NCI-H524 (cell line): ENCODE measurements at places on chromosomes 16 and 17.

DNA sequence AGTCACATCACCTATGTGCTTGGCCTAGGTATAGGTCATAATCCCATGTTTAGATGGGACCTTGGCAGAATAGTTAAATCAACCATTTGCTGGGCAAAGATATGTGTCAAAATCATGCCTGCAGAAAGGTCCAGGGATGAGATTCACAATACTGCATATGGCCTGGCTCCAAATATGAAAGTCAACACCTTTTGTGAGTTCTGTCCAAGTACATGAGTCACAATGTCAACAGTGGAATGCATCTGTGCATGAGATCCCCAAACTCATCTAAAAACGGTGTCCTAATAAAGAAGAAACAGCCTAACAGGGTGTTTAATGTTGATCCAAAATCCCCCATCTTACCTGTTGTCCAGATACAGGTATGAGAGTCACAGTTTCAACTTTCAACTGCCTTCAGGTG is 1847.5 kb downstream of the TP53TG3F start:
- no peak for DNase-seq

DNA sequence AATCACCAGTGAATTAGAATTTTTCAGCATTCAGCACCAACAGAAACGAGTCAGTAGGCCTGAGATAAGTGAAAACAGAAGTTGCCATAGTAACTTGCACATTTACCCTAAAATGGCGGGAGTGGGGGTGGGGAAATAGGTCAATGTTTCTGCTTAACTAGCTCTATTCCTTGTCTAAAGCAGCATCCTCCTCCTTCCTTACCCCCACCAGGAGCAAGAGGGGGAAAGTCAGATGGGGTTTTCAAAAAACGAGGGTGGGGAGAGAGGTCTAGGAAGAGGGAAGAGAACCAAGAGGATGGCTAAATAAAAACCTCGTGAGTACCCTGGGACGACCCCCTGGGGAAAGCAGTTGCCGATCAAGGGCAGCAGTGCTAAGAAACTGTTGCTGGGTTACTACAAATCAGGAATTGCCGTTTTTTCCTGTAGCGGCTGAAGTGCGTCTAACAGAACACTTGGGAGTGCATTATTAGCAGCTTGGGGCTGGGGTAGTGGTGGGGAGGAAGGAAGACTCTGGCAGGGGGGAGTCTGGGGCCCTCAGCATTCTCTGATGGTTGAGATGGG is 34.4 kb upstream of the MNT start:
- no peak for DNase-seq

GRCh38 chr16:70250748-70251628 is 752 bp downstream of the EXOSC6 start:
- no peak for DNase-seq

- no peak for DNase-seq
These were observed 29.0 kb downstream of the XPO6 start for GRCh38 chr16:28182801-28183200.

DNA sequence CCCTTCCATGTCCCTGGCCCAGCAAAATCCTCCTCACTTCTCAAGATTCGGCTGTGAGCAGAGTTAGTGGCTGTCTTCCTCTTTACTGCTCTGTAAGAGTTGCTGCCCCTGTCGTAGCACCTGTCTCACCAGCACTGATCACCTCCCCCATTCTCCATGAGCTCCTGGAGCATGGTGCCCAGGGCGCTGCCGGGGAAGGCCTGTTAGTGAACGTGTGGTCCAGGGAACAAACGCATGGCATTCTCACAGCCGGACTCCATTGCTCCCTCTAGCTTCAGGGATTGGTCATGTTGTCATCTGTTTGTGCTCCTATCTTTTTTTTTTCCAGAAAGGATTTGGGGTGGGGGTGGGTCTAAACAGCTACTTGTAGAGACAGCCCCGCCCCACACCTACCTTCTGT is 141.2 kb downstream of the CMIP start:
- peak; percentile 66 for DNase-seq

DNA sequence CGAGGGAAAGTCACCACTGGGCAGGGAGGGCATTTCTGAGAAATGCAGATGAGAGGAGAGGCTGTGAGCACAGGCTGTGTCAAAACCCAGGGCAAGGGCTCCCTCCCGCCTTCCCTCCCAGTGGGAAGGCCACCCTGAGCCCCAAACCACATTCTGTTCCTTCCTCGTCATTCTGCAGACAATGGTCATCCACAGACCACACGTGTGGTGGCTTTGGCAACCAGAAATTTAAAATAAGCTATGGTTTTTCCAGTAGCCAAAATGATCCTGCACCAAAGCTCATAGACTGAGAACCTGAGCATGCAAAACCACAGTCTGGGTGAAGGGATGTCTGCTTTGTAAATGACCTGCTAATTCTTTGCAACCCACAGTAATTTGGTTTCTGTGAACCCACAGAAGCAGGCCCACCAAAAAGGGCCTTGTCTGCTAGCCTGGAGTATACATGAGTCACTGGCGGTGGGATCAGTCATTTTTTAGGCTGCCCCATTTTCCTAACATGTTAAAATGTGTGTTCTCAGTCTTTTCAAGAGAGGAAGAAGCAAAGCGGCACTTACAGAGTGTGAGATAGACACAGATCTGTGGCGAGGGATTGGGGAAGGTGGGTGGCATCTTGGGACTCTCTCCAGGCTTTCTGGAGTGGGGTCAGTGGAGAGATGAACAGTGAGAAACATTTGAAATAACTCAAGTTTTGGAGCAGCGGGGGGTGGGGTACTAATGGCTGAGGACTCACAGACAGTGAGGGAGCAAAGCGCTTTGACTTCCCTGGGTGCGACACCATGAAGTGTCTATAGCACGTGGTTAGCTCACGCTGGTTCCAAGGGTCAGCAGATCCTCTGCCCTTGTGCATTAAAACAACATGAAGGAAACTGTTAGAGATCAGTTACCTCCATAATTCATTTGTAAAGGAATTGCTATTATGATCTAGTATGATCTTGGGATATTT is 20.5 kb downstream of the GRB7 start:
- DNase-seq = no peak

DNA sequence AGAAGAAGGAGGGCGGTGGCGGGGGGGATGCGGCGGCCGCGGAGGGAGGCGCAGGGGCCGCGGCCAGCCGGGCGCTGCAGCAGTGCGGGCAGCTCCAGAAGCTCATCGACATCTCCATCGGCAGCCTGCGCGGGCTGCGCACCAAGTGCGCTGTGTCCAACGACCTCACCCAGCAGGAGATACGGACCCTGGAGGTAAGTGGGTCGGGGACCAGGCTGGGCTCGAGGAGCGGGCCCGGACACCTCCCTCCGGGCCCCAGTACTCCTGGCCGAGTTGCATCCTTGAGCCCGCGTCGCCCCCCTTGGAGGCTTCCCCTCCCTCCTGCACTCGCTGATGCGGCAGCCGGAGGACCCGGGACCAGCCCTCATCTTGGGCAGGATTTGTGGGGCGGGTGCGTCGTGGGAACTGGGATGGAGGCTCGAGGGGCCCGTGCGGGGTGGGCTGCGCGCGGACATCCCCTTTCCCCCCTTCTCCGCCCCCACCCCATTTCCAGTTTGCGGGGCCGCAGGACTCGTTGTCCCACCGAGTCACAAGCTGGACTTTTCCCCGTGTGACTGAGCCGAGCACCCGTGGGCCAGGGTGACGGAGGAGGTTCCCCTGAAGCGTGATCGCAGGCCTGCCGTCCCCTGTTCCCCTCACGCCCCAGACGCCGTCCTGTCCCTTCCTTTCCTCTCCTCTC is 572 bp downstream of the KSR1 start:
- no peak for DNase-seq

DNA sequence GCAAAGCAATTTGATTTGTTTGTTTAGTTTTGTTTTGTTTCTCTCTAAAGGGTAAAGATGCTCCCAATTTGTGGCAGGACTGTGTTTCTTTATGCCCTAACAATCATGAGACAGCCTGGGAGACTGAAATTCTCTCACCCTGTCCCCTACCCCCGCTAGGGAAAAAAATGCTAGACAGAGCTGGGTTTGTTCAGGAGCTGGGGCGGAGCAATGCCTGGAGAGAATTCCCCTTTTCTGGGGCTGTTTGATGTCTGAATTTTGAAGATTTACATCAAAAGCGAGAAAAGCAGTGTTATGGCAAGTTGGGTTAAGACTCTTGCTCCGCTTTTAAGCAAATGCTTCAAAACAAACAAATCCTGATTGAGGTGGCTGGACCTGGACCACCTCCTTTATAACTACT is 8.4 kb downstream of the MAF start:
- no peak for DNase-seq

DNA sequence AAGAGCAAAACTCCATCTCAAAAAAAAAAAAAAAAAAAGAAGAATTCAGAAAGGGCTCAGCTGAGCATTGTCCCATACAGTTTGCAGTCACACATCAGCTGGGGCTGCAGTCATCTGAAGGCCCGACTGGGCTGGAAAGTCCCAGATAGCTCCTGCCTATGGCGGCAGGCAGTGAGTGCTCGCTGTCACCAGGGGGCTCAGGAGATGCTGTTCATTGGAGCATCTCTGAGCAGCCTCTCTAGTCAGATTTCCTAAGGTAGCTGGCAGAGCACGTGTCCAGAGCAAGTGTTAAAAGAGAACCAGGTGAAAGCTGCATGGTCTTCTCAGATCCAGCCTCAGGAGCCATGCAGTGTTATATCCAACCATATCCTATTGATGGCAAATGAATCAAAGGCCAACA is 75.8 kb downstream of the WSCD1 start:
- DNase-seq = no peak

DNA sequence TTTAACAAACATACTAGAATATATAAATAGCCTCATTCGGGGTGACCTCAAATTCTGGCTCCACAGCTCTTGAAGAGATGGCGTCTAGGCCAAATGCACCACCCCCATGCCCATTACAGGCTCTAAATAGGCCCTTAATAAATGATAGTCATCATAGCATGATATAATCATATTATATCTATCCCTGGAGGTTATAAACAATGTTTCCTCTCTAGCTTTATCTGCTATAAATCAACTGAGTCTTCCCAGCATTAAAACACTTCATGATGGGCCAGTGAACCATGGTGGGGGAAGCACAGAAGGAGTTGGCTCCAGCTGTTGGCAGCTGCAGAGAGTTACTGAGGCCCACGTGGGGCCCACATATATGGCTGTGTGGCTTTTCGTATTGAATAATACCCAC is 214.9 kb upstream of the MPHOSPH6 start:
- DNase-seq = no peak

DNA sequence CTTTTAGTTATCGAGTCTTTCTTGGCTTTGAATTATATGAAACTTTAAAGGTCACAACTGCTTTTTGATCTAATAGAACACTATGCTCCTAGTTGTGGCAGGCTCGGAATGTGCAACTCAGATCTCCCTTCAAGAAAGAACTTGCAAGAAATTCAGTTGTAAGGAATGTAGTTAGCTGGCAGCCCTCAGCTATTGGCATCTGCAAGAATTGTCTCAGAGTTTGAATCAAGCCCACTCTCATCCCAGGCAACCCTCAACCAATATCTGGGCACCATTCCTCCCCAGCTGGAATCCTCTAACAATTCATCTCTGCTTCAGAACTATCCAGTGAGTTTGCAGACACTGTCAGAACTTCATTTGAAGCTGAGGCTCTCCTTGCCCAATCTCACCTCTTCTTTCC is 447.2 kb downstream of the KIF2B start:
- DNase-seq = no peak

DNA sequence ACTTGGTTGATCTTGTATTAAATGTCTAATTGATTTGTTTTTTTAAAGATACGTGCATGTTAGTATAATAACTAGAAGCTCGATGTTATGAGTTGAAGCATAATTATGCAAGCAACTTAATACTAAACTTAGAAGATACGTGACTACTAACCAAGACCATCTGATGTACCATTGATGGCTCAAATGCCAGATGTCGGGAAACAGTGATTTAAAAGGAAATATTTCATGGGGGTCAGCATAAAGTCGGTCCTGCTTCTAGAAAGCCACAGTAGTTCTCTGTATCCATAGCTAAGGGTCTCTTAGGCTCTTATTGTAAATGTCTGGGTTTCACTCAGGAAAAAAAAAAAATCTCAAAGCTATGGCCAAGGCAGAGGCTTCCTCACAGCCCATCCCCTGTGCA is 61.2 kb upstream of the RBFOX1 start:
- DNase-seq = no peak

- no peak for DNase-seq
These were observed 101.6 kb downstream of the CCT6B start for GRCh38 chr17:34859652-34860051.

DNA sequence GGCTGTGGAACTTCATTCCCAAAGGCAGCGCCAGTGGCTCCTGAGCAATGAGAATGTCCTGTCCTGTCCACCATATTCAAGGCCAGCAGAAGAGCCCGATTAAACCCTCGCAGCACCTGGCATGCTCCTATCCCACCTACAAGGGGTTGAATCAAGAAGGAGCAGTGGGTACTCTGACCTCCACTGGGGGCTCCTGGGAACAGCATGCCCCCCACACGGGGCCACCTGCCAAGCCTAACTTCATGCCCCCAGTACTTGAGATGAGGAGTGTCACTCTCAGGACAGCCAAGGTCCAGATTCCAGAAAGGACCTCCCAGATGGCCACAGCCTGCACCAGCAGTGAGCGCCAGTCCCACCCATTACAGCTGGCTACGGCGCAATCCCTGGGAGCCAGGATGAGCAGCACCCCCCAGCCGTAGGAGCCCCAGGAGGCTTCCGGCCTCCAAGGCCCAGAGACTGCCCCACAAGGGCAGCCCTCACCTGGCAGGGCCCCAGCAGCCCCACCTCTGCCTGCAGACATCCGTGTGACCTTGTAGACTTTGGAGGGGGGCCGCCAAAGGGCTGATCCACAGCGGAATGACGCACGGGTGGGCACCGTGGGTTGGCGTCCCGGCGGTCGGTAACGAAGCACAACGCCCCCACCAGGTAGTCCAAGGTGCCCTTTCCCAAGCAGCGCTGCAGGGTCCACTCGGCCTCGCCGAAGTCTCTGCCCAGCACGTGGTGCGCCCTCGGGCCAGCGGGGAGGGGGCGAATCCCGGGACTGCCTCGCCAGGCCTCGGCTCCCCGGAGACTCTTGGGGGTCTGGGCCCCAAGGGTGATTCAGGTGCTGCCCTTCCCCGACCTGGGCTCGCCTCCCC is 1.0 kb upstream of the MPDU1 start:
- no peak for DNase-seq

- no peak for DNase-seq
These were observed 73.6 kb downstream of the IL21R start for GRCh38 chr16:27475561-27475960.

- no peak for DNase-seq
These were observed 1.6 kb downstream of the KCNG4 start for GRCh38 chr16:84237994-84238750.

DNA sequence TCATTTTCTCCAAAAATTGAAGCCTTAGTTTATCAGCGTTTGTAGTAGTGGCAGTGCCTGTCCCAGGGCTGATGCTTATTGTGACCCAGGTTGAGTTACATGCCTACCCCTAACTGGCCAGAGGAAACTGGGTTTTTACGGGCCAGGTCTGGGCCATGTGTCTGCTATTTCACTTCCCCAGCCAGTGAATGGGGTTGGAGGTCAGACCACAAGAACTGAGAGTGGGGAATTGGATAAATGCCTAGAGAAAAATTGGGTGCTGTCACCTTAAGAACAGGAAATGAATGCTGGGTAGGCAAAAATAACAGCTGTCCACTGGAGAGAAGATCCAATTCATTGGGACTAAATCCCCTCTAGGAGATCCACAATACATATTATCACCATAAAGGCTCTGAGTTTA is 5.2 kb downstream of the ADPRM start:
- no peak for DNase-seq

- no peak for DNase-seq
These were observed 12.8 kb upstream of the ITGB3 start for GRCh38 chr17:47240806-47241205.

GRCh38 chr16:15597822-15598647 is 44.9 kb downstream of the MARF1 start:
- no peak for DNase-seq
